CD8-positive, alpha-beta T cell (primary cell): ENCODE measurements at places on chromosomes 12 and 14.

GRCh38 chr14:29222671-29223268, 456.2 kb downstream of the FOXG1 start:
- no peak for DNase-seq

DNA sequence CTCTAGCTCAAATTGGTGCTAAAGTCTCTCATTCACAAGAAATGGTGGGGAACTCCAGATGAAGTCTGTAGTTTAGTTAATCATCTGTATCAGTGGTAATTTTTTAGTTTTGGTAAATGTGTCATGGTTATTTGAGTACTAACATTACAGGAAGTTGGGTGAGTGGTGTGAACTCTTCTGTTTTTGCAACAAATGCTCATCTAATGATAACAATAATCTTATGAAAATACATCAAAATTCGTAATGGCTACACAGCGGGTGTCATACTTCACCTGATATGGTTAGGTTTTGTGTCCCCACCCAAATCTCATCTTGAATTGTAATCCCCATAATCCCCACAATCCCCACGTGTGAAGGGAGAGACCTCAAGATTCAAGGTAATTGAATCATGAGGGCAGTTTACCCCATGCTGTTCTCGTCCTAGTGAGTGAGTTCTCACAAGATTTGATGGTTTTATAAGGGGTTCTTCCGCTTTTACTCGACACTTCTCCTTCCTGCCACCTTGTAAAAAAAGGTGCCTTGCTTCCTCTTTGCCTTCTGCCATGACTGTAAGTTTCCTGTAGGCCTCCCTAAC, 209.3 kb upstream of the FOXN3 start:
- DNase-seq: no peak

- no peak for DNase-seq
These were observed 30.3 kb upstream of the WDR89 start for GRCh38 chr14:63671987-63672386.

DNA sequence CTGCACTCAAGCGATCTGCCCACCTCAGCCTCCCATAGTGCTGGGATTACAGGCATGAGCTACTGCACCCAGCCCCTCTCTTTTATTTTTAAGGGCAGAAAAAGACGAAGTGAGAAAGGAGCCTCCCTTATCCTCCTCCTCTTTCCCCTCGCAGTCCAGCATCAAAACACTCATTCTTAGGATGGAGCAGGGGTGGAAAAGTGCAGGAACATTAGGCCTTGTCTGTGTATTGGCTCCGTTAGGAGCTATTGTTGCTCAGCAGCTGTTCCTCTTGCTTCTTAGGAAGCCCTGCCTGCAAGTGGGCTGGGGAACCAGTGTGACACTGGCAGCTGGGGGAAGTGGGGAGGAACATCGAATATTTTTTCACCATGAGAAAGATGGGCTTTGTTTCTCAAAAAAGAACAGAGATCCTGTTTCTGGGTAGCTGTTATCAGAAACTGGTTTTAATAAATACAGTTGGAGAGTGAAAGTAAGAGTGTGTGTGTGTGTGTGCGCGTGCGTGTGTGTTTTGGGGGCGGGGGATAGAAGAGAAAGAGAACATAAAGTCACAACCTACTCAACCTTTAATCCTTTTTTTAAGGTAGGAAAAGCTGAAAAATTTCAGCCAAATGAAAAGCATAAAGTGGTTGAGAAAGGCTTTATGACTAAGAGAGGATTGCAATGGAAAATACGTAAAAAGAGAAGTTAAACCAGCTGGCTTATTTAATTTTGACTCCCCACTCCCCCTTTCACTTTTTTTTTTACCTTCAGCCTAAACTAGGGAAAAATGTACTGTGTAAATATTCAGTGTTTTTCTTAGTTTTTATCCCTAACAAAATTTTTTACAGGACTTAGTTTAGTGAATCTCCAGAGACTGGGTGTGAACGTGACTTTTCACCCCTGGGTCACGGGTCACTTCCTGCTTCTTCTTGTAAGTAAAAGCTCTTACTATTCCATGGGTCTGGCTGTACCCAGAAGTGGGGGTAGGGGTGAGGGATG, 197.2 kb upstream of the PLEKHG7 start:
- peak; percentile 45 for DNase-seq

- no peak for DNase-seq
These were observed 146.5 kb downstream of the HMGA2 start for GRCh38 chr12:65970821-65971220.

- peak; percentile 56 for DNase-seq
These were observed 54.3 kb downstream of the MYRFL start for GRCh38 chr12:69879007-69879960.

DNA sequence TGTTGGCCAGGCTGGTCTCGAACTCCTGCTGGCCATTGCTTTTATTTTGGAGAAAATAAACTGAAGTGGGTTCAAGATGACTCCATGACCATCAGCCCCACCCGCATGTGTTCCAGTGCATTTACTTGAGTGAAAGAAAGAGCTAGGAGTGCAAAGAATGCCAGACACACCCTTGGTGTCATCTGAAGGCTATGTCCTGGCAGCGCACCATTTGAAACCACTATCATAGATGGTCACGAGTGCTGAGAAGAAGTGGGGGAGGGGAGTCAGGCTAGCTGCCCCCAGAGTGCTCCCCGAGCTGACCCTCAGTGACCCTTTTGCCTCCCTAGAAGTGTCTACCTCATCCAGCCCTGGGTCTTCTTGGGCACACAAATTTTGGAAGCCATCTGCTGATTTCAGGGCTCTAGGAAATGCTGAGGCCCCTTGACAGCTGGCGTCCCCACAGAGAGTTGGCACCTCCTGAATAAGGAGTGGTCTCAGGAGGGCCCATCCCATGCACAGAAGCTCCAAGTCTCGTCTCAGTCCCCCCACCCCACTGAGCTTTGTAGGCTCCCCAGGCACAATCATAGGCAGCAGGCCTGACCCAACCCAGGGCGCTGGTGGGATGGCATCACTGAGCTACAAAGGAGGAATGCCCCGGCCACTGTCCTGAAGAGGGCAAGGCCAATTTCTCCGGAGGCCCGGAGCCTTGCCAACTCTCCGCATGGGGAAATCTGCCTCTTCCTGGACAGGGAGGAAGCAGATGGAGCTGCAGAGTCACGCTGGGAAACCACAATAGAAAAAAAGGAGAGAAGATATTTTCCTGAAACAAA, 28.0 kb downstream of the PXN start:
- no peak for DNase-seq

- no peak for DNase-seq
These were observed 268.9 kb downstream of the SUDS3 start for GRCh38 chr12:118645219-118645618.
